ENCODE measurements at places on chromosomes 7 and 10.

- no peak for DNase-seq
Measured at GRCh38 chr10:29304995-29305335, 16.1 kb downstream of the LYZL1 start.

GRCh38 chr10:5511231-5511884, 12.0 kb upstream of the CALML5 start:
- no peak for DNase-seq

DNA sequence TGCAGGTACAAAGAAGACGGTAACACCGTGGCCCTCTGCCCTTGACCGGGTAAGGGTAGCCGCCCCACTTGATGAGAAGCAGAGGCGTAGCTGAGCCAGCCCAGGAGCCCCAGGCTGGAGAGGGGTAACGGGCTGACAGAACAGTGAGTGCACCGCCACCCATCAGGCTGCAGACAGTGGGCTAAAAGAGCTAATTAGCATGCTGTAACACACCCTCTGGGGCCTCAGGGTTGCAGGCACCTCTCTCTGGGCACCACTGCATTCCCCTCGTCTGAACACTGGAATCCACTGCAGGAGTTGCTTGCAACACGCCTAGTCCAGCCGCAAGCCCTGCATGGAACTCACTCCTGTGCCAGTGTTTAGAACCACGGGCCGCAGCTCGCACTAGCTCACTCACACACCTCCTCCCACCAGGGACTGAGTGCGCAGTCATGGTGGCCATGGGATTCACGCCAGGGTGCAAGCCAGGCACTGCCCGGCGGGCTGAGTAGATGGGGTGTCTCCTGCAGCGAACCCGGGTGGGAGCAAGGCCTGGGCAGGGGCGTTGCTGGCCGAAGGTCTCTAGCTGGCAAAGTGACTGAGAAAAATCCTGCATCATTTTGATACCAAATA, 36.1 kb downstream of the AGMO start:
- no peak for DNase-seq

DNA sequence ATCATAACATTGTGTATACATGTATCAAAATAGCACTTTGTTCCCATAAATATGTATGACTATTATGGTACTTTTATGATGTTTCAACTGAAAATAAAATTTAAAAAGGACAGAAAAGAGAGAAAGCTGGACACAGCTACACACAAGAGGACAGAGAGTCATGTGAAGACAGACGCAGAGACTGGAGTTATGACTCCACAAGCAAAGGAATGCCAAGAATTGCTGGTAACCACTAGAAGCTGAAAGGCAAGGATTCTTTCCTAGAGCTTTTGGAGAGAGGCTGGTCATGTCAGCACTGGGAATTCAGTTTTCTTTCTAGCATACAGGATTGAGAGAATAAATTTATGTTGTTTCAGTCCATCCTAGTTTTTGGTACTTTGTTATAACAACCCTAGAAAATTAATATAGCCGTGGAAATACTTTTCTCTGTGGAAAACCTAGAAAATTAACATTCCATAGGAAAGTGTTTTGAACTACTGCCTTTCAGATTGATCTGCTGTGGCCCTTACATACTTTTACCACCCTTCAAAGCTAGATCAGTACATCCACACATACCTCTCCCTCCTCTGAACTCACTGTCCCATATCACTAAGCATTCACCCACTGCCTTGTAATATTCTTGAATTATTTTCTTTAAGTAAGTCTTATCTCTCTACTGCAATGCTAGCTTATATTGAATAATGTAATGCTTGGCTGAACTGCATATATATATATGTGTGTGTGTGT, 575.3 kb downstream of the IPMK start:
- no peak for DNase-seq

- DNase-seq = no peak
Measured at GRCh38 chr10:111015181-111015580, 61.6 kb upstream of the ADRA2A start.

DNA sequence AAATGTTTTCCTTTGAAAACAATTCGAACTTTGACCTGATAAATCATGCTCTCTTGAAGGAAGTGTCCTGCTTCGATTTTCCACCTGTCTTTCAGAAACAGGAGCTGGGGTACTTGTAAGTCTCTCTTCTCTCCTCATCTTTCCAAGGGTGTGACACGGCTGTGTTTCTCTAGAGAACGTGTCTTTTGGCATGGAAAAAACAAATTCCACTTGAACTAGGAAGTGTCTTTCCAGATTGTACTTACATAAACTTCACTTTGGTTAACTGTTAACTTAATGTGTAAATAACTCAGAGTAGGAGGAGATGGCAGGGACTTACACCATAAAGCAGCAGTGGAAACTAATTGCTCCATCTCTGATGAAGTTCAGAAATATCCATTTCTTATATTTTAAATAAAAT, 4.2 kb upstream of the CALCR start:
- DNase-seq = no peak

DNA sequence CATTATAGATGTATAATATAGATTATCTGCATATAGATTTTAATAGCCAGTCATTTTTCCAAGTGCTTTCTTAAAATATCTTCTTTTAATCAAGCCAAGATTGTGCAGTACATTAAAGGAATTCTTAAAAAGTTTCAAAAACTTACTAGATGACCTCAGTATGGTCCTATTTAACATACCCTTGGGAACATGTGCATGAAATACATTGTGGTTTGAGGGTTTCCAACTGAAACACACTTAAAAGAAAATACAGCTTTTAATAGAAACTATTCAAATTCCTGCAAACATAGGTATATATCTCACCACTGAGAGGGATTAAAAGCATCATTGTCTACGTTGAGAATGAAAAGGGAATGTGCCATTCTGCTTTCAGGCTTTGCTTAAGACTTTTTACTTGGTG, 364.9 kb downstream of the SUGCT start:
- DNase-seq = no peak

GRCh38 chr7:40884241-40884640, 749.4 kb downstream of the SUGCT start:
- DNase-seq = no peak

DNA sequence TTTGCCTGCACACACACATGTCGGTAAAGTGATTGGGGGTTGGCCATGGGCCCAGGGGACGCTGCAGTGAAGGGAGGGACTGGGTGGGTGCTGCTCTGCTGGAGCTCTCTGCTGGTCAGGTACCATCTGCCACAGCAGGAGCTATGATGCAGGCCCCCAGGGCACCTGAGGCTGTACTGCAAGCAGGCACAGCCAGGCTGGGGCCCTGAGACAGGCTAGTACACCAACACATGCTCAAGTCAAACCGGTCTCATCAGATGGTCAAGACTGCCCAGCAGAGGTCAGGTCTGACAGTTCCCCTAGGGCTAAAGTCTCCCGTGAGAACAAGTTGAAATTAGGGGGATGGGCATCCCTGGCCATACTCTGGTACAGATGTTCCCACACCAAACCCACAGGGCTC, 118.3 kb upstream of the THSD7A start:
- no peak for DNase-seq

GRCh38 chr7:25565949-25566348, 337.7 kb upstream of the NPVF start:
- DNase-seq = peak; percentile 65

DNA sequence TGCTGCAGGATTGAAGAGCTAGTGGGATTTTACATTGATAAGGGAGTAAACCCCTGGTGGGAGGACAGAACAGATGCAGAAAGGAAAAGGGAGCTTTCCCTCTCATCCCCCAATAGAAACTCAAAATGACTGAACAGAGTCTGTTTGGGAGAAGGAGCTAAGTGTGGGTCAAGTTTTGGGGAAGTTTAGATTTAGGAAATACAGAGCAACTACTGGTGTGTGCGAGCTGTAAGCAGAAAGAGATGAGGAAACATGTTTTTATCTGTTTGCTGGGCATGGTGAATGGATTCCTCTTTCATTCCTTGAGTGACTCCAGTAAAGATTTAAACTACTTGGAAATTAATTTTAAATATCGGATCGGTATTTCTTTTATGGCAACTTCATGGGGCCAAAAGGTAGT, 132.7 kb downstream of the AOAH start:
- DNase-seq = no peak

GRCh38 chr7:13965077-13965476, 24.4 kb downstream of the ETV1 start:
- DNase-seq = no peak

DNA sequence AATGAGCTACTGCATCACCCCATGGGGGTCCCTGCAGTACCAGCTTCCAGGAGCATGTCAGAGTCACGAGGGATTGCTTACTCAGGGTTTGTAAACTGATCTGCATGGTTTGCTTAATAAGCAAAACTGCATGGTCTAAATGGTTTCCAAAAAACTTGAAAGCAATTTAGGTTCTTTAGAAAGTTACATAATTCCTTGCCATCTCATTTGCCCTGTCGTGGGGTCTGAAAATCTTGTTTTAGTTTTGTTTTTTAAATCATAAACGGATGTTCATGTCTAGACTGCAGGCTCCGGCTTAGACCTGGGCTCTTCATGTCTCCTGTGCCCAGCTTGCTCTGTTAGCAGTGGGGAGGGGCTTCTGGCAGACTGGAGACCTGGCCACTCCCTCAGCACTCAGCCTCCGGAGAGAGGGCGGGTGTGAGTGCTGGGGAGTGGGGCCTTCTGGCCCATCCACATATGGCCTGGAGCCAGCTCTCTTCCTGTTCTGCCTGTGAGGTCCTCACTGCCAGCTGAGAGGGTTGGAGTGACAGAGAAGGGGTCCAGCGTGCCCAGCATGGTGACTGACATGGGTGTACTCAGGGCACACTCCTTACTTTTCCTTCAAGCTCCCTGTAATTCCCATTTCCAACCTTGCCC, 17.5 kb downstream of the PRF1 start:
- peak; percentile 42 for DNase-seq

- DNase-seq = no peak
Measured at GRCh38 chr7:86665669-86666068, 22.0 kb downstream of the GRM3 start.

DNA sequence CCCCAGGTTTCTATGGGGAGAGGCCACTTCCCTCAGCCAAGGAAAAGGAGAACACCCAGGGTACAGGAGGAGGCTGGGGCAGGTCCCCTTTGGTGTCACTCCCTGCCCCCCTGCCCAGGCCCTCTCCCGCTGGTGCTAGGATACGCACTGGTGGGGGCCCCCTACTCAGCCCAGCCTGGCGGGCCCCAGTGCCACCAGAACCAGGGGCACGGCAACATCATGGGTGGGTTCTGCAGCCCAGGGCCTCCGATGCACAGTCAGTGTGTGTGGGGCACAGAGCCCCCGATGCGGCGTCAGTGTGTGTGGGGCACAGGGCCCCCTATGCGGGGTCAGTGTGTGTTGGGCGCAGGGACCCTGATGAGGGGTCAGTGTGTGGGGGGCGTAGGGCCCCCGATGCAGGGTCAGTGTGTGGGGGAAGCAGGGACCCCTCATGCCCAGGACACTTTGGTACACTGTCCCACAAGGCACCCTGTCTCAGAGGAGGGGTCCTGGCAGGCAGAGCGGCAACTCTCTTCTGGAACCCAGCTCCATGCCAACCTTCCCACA, 23.1 kb upstream of the ZNF735 start:
- DNase-seq = no peak

- no peak for DNase-seq
Measured at GRCh38 chr7:139482662-139483466, 609 bp downstream of the KLRG2 start.

- no peak for DNase-seq
Measured at GRCh38 chr7:124420367-124420766, 345.2 kb downstream of the GPR37 start.

DNA sequence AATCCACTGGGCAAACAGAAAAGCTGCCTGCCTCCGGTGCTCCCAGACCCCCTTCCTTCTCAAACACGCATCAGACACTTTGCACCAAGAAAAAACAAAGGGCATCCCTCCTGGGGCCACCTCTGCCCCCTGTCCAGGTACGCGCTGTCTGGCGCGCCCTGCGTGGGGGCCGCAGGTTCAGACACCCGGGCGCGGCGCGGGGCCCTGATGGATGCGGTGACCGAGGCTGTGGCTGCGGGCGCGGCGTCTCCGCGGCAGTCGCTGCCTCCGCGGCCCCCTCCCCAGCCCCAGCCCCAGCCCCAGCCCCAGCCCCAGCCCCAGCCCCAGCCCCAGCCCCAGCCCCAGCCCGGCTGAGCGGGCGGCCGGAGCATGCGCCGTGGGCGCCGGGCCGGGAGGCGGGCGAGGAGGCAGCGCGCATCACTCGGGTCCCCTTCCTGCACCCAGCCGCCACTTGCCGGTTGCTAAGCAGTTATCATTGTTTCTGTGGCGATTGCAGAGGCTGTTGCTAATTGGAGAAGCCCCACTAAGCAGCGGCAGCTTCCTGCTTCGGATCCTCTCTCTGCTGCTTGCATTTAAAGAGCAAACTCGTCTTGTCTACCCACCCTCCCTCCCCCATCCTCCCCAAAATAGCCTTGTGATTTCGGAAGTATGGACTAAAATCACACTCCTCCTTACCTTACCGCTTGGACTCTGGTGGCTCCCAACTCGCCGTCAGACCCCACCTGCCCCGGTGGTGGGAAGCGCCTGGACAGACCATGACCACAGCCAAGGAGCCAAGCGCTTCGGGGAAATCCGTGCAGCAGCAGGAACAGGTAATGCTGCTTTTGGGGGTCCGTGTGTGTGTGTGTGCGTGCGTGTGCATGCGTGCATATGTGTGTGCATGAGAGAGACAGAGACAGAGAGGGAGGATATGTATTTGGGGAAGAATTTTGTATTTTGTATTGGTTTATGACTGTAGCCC, 252.8 kb downstream of the DPP6 start:
- DNase-seq = peak; percentile 25

- DNase-seq = no peak
Measured at GRCh38 chr7:143043391-143043790, 8.8 kb upstream of the OR6V1 start.

DNA sequence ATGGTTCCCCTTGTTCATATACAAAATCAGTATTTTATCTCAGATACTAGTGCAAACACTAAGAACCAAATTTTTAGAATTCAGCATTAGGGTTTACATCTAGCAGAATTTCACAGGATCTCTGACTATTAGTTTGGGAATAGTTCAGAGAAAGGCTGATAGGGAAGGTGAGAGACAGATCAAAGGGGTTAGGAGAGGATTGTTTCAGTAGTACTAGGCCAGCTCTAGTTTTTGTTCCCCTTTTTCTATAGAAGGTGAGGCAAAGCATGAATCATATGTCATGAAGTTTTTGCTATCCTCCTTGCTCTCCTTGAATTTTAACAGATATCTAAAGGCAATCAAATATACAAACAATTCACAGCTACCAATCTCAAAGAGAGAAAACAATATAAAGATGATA, 26.1 kb upstream of the CTNNA3 start:
- no peak for DNase-seq

DNA sequence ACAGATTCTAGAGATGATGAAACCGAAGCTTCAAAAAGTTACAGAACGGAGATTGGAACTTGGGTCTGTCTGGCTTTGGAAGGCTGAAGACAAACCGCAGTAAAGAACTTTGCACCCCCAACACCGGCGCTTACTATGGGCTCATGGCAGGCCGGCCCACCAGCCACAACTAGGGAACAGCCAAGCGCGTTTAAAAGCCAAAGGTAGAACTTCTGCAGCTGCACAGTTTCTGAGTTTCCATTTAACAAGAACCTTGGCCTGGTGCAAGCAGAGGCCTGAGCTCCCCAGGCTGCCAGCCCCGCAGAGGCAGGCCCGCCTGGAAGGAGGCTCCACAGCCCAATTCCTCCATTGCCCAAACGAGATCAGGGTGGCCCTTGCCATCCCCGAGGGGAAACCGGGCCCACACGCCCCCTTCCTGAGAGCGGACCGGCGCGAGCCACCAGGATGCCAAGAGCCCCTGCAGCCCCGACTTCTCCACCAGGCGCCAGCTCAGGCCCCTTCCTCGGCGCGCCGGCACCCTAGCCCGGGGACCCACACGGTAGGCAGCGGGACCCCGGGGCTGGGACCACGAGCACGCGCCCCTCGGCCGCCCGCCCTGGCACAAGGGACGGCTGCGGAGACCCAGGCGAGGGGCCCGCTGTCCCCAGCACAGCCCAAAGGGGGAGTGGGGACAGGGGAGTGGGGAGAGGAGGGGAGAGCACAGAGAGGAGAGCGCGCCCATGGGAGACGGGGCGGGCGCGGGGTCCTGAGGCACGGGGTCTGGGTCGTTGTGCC, 566 bp downstream of the MAD1L1 start:
- DNase-seq = peak; percentile 40
